ENCODE measurements at places on chromosomes 7 and 10.

DNA sequence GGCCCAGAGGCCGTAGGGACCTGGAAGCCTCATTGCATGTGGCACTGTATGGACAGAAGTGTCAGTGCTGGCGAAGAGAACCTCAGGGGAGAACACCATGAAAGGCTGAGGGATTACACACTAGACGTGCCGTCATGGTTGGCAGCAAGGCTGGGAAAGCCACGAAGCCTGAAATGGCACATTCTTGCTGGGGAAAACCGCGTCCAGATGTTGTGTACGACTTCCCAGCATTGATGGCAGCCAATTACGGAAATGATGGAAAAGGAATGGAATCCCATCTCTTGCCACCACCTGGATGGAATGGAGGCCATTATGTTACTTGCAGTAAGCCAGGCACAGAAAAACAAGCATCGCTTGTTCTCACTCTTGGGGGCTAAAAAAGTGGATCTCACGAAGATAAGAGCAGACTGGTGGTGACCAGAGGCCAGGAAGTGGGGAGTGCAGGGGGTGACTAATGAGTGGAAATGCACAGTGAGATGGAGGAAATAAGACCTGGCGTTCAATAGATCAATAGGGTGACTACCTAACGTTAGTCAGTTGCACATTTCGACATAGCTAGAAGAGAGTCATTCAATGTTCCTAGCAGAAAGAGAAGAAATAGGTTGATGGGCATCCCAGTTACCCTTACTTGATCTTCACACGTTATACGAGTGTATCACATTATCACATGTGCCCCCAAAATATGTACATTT, 14.6 kb upstream of the PWWP2B start:
- no peak for DNase-seq

DNA sequence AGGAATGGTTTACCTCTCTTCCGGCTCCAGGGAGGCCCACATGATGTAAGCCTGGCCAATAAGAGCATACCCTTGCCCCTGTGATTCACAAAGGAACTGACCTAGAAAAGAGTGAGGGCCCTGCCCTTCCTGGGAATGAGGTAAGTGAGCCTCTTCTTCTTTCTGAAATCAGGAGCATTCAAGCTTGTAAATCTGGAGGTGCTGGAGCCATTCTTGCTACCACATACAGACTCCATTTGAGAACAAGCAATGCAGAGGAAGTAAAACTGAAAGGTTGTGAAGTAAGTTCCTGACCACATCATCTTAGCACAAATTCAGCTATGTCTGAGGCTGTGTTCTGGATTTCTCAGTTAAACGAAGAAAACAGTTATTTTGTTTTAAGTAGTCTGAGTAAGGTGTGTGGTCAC, 132.2 kb downstream of the CD36 start:
- DNase-seq = no peak

DNA sequence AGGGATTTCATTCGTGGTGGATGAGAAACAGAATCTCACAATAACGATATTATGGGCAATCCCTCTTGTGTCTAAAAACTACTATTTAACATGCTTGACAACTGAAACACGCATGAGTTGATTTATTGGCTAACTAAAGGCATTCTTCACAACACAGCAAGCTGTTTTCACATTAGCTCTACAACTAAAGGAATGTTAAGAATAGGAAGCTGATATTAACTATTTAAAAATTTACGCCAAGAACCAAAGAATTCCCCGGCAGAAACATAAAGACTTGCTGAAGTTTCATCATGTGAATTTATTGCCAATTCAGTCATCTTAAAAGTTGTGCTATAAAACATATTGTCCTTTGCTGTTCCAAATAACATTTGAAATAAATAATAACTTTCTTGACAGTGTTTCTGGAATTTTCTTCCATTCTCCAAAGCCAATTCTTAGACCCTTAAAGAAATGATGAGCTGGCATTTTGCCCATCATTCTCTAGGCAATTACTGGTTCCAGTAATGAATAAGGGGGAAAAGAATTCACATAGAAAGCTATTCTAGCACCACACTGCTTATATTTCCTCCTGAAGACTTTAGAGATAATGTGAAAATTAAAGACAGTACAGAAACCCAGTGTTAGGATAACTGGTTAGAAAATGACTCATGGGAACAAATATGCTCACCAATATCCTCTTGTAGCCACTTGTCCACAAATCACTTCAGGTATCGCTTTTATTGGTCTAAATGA, 233.1 kb downstream of the PARD3 start:
- no peak for DNase-seq

- DNase-seq = peak; percentile 71
These were observed 34.4 kb upstream of the SLF2 start for GRCh38 chr10:100878291-100878910.

- DNase-seq = peak; percentile 83
These were observed 119.0 kb upstream of the KCNMA1 start for GRCh38 chr10:77756319-77757232.

DNA sequence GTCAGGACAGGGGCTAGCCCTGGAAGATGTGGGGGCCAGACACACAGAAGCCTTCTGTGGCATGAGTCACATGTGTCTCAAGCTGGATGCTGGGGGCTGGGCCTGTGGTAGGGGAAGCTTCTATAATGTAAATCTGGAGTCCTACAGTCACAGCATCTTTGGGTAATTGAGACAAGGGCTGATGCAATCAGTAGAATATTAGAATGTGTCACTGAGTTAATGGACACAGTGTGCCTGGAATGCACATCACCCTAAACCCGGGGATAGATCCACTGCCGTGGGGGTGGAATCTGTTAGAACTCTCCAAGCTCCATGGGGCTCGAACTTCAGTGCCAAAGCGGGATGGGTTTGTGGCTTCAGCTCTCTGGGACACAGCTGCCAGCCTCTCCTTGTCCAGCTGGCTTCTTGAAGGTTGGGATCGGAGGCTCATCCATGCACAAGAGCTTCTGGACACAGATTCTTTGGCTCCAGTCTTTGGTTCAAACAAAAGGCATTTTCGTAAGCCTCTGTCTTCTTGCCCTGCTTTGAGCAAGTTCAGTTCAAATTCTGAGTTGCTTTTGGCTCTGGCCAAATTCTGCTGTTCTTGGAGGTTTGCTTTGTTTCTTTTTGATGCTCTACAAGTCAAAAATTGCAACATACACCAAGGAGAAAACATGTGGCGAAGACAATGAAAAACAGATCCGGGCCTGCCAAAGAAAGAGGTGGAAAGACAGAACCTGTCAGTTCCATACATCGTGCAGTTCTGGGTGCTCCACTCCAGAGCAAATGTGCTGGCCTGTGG, 194.8 kb upstream of the ZNF32 start:
- peak; percentile 44 for DNase-seq

GRCh38 chr7:940599-941408, 13.7 kb downstream of the ADAP1 start:
- DNase-seq = no peak

DNA sequence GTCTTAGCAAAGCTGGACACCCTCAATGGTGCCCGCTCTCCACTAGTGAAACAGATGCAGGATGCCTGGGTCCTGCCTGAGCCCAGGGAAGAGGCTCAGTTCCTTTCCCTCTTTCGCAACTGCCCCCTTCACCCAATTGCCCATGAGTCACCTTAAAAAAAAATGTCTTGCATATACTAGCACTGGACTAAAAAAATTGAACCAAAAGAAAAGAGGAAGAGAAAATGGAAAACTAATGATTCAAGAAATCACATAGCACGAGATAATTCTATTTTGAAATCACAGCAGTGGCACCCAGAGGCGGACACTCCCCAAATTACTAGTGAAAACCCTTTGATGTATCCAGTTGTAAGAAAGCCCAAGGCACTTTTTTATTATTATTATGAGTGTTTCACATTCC, 972.5 kb downstream of the LRMDA start:
- no peak for DNase-seq

DNA sequence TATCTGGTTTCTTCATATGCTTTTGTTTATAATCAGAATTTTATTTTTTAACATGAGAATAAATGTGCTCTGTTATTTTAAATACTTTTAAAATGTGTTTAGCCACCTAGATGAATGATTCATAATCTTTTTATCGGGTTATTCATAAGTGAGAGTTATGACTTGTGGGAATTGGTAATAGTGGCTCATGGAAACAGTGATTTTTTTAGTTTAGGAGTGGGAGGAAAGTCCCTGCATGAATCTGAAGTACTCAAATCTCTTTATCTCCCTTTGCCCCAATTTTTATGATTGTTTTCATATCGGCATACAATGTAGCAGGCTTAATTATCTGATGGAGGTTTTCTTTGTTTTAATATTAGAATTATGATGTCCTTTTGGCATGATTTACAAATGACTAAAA, 42.9 kb downstream of the TAX1BP1 start:
- no peak for DNase-seq

GRCh38 chr10:69096045-69096444, 8.1 kb downstream of the SRGN start:
- DNase-seq = no peak

Data from brain microvascular endothelial cell (primary cell).